ENCODE measurements at places on chromosomes 5 and 9. TPM values are rescaled to one million over a fixed set of nuclear protein-coding genes. Genes with fewer than 3 reads are reported as not detected.

GRCh38 chr5:177376107-177376506, 8.1 kb upstream of the SLC34A1 start:
- no peak for DNase-seq
- H3K4me1 ChIP-seq, result peaks cover 22% of the 10 kb centered on the region
- peaks cover 2% of the 10 kb centered on the region for H3K27me3 ChIP-seq
- H3K36me3 ChIP-seq, result no peaks in the 10 kb centered on the region

GRCh38 chr9:136081113-136081825, 13.8 kb downstream of the NACC2 start:
- H3K27me3 ChIP-seq, result no peaks in the 10 kb centered on the region
- no peak overlapping the region for H3K4me3 ChIP-seq
- no peak overlapping the region for H3K27ac ChIP-seq
- DNase-seq, result no peak

DNA sequence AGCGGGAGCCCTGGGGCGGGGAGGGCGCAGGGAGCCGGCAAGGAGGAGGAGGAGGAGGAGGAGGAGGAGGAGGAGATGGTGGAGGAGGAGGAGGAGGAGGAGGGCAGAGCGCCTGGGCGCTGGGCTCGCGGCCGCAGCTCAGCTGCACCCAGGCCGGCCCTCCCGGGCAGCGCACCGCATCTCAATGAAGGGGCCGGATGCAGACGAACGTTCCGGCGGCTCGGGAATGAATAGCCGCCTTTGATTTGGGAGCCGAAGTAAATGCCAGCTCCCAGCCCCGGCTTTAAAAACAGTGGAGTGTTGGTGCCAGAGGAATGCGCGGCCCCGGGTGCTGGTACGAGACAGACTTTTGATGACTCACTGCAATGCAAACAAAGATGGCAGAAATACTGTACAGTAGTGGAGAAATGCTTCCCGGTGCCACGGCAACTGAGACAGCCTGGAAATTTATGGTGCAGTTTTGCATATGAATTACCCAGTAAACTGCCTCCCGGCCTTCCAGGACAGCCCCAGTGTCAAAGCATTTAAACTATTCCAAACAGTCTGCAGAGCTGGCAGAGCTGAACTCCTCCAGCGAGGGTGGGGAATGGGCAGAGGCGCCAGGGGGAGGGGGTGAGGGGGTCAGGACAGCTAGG, 43.1 kb downstream of the NACC2 start:
- peak overlapping the region; percentile 76 for H3K4me3 ChIP-seq
- no peak for DNase-seq
- H3K27ac ChIP-seq, result no peak overlapping the region
- H3K4me1 ChIP-seq, result peaks cover 32% of the 10 kb centered on the region

DNA sequence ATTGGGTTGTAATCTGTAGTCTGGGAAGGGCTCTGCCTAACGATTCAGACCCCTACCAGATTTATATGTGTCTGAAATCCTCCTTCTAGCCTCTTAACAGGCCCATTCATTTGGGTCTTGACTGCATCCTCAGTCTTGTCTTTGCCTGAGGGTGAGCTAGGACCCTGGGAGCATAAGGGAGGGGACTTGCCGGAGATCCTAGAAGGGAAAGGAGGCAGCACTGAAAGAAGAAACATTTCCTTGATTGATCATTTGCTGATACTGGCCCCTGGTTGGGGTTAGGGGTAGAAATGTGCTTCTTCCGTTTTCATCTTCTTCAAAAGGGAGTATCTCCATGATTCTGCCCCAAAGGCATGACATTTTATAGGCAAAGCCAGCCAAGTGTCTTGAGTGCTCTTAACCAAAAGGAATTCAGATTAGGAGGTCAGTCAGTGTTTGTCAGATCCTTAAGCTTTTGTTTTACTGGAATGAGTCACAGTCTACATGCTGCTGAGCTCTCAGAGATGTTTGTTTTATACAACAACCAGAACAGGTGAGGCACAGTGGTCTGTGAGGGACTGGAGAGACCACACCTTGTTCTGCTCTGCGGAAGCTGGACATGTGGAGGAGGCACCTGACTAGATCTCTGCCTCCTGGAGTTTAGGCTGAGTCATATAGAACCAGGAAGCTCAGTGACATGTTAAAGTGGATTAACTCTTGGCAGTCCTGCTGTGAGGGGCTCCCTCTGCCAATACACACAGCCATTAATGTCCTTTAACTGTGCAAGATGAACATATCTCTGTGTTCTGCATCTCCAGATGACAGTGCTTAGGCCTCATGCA, 37.7 kb downstream of the PCDHAC2 start:
- H3K36me3 ChIP-seq, result no peaks in the 10 kb centered on the region
- no peaks in the 10 kb centered on the region for H3K4me1 ChIP-seq
- DNase-seq, result no peak

DNA sequence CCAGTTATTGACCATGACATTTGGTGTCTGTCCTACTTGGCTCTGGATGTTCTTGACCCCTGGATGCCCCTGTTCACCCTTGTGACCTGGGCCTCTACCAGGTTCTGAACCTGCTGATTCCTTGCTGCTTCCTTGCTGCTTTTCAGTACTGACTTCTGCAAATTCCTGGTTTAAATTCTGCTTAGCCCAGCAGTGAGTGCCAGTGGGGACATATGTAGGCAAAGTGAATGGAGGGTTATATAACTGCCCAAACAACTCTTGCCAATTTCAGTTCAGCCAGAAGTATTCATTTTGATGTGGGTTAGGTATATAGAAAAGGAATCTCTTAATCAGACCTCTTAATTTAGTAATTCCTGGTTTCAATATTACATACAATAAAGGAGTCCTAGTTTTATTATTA, 220.6 kb downstream of the TAF11L14 start:
- H3K4me3 ChIP-seq, result no peak overlapping the region
- no peaks in the 10 kb centered on the region for H3K4me1 ChIP-seq
- no peak overlapping the region for H3K27ac ChIP-seq
- no peaks in the 10 kb centered on the region for H3K36me3 ChIP-seq

DNA sequence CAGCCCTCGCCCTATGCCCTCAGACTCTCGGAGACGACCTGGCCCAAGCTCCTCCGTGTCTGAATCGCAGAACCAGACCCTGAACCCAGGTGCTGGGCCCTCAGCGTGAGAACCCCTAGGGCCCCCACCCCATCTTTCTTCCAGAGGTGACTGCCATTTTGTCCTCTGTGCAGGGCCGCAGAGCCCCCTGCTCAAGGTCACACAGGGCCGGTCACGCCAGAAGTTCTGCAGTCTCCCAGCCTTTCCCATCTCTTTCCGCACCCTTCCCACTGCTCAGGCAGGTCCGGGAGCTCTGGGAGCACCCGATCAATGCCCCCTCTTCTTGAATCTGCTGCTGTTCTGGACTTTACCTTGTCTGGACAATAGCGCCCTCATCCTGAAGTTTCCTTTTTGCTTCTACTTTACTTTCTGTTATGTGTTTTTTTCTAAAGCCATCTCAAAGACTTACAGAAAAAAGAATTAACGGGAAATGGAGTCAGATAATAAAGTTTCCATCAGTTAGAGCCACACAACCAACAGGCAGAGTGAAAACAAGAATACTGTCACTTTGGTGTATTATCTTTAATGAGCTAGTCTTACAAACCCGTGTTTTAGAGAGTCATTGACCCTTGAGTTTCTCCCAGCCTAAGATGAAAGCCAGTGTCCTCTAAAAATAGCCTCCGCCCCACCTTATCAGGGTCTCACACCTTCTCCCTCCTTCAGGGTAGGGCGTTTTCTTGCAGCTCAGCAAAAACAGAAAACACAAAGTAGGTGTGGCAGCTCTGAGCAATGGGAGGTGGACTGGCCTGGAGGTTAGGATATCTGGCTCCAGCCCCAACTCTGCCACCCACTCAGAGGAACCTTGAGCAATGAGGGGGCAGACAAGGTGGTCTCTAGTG, 1.8 kb downstream of the TMOD1 start:
- no peaks in the 10 kb centered on the region for H3K36me3 ChIP-seq
- H3K4me1 ChIP-seq, result peaks cover 21% of the 10 kb centered on the region
- H3K4me3 ChIP-seq, result peak overlapping the region; percentile 73
- DNase-seq, result no peak
- peaks cover 13% of the 10 kb centered on the region for H3K27me3 ChIP-seq
- no peak overlapping the region for H3K27ac ChIP-seq

DNA sequence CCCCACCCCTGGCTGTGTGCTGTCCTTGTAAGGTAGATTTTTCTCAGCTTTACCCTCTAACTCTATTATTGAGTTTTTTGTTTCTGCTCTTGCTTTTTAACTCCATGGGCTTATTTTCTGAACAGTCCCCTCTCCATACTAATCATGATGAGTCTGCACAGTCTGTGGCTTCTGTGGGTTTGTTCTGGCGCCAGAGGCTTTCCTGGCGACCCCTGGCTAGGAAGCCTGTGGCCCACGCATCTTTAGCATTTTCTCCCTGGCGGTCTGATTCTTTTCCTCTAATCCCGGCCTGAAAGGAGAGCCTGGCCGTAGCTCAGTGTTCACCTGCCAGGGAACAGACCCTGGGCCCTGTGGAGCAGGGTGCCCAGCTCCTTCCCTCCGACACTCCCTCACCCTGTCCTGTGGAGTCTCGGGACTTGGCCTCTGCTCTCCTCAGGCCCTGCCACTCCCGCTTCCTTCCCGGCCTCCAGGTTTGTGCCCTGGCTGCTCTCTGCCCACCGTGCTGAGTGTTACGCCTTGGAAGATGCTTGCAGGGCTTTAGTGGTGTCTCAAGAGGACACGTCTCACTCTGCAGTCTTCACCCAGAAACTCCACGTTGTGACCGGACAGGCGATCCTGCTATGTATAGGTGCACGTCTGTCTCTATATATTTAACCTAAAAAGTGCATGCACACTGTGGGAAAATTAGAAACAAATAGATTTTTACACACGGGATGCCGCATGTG, 31.7 kb upstream of the LRRC14B start:
- H3K4me3 ChIP-seq, result no peak overlapping the region
- H3K27ac ChIP-seq, result no peak overlapping the region
- H3K27me3 ChIP-seq, result peaks cover 3% of the 10 kb centered on the region
- no peaks in the 10 kb centered on the region for H3K4me1 ChIP-seq
- no peaks in the 10 kb centered on the region for H3K36me3 ChIP-seq

GRCh38 chr9:73026375-73026774, 73.5 kb upstream of the ALDH1A1 start:
- DNase-seq, result no peak
- no peaks in the 10 kb centered on the region for H3K36me3 ChIP-seq
- H3K27ac ChIP-seq, result no peak overlapping the region

GRCh38 chr5:123083298-123083697, 5.7 kb upstream of the PRDM6 start:
- no peaks in the 10 kb centered on the region for H3K36me3 ChIP-seq
- no peaks in the 10 kb centered on the region for H3K4me1 ChIP-seq
- no peak overlapping the region for H3K27ac ChIP-seq

DNA sequence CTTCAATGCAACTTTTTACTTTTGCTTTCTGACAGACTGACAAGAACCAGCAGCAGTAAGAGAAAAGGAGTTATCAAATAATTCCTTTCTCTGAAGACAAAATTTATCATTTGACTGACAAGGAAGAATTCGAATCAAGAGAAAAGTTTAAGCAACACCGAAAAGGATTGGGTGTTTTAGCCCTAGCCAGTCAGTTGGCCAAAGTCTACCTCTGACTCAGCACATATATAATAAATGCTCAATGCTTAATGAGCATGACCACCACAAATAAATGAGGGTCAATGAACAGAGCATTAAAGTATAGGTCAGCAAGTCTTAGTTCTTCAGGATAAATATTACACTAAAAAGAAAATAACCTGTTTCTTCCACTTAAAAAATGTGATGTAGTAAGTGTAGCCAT, 1603.5 kb upstream of the C9orf72 start:
- H3K4me1 ChIP-seq, result peaks cover 13% of the 10 kb centered on the region
- no peak overlapping the region for H3K4me3 ChIP-seq
- H3K36me3 ChIP-seq, result no peaks in the 10 kb centered on the region

DNA sequence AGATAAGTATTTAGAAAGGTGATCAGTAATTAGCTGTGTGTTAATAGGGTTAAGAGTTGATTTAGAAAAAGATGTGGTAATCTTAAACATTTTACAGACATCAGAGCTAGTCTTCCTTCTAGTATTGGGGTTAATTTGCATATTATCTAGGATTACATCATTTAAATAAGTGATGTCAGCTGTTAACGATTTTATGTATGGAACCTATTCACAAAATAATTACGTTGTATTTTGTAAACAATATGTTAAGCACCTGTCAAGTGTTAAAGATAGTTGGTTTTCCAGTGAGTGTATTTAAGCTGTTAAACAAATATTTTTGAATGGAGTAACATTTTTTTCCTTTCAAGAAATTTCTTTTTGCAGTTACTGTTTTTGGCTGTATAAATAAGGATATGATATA, 2.2 kb downstream of the DCP2 start:
- peaks cover 58% of the 10 kb centered on the region for H3K4me1 ChIP-seq
- H3K36me3 ChIP-seq, result peaks cover 4% of the 10 kb centered on the region
- DNase-seq, result no peak
- no peak overlapping the region for H3K27ac ChIP-seq
- H3K27me3 ChIP-seq, result peaks cover 17% of the 10 kb centered on the region

DNA sequence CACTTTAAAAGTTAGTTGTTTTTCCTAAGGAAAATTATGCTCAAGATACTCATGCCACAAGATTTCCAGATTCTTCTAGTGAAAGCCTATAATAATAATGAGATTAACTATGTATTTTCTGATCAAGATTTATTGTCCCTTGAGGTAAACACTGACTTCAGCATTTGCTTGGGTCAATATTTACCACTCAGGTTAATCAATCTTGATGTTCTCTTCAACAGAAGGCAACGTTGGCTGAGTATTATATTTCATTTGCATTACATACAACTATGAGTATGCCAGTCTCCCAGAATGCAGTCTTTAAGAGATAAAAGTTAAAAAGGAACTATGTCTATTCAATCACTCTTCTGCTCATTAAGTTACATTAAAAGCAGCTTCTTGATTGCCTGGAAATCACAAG, 115.6 kb downstream of the GPR21 start:
- H3K27ac ChIP-seq, result no peak overlapping the region
- no peak for DNase-seq
- no peaks in the 10 kb centered on the region for H3K4me1 ChIP-seq
- no peaks in the 10 kb centered on the region for H3K27me3 ChIP-seq
- no peak overlapping the region for H3K4me3 ChIP-seq

DNA sequence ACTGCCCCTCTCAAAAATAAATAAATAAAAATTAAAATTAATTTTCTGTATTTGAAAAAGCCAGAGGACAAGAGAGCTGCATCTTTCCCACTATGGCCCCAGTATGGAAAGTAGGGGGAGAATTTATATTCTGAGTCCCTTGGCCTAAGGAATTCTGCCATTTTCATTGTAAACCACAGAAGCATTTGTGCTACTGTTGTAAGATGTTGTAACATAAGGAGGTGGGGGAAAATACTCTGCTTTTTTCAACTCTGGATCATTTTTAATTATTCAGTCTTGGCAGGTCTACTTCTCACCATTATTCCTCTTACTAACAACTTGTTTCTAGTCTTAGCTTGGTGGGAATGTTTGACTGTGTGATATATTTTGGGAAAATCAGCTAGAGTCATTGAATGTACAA, 52.3 kb upstream of the APC start:
- peaks cover 2% of the 10 kb centered on the region for H3K36me3 ChIP-seq
- H3K4me3 ChIP-seq, result no peak overlapping the region
- no peak for DNase-seq
- H3K27ac ChIP-seq, result no peak overlapping the region
- peaks cover 4% of the 10 kb centered on the region for H3K27me3 ChIP-seq

SH3TC2 gene
- 0.47 TPM for polyA plus RNA-seq

RAB3C gene
- not detected for polyA plus RNA-seq

C9 gene
- not detected for polyA plus RNA-seq

TEX48 gene
- not detected for polyA plus RNA-seq

CDH10 gene
- not detected for polyA plus RNA-seq
